ENCODE measurements at places on chromosomes 7 and 10.
A peak's percentile ranks its signal among the peaks of the same experiment; 100 is the strongest.

DNA sequence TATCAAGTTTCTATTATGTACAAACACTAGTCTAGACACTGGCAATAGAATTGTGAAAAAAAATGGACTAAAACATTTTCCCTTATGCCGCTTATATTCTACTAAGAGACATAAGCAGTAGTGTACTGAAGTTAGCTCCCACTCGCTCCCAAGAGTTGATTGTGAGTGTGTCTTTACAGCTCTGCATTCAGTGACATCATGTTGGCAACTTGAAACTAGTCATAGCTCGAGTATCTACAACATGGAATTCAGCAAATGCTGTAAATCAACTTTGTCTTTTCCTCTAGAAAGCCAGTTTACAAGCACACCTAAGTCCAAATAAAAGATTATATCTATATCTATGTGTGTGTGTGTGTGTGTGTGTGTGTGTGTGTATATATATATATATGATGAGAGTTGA, 58.8 kb upstream of the MAGI2 start:
- DNase-seq: no peak
- H3K4me1 ChIP-seq: no peaks in the 10 kb centered on the region
- no peaks in the 10 kb centered on the region for H3K36me3 ChIP-seq
- H3K27me3 ChIP-seq: no peaks in the 10 kb centered on the region
- no peak overlapping the region for H3K27ac ChIP-seq
- H3K4me3 ChIP-seq: no peak overlapping the region

DNA sequence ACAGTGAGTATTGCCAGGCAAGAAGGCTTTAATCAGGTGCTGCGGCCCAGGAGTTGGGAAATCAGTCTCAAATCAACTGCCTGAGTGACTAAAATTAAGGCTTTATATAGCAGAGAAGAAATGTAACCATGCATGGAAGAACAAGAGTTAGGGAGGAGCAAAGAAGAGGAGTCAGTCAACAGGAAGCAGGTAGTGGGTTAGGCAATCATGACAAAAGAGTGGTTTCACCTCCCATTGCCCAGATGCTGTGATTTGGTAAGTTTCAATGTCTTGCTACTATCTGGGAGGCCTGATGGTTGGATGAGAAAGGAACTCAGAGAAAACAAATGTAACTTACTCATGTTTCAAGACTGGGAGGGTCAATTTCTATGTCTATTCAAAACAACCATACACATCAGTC, 998.3 kb downstream of the GATA3 start:
- no peak for DNase-seq
- H3K4me3 ChIP-seq: no peak overlapping the region
- H3K27ac ChIP-seq: no peak overlapping the region
- no peaks in the 10 kb centered on the region for H3K36me3 ChIP-seq

GRCh38 chr7:77282897-77283296, 83.3 kb upstream of the FGL2 start:
- DNase-seq: no peak
- no peak overlapping the region for H3K27ac ChIP-seq
- no peaks in the 10 kb centered on the region for H3K27me3 ChIP-seq

GRCh38 chr7:1768832-1769231, 98.8 kb downstream of the ELFN1 start:
- H3K4me3 ChIP-seq: no peak overlapping the region
- peaks cover 80% of the 10 kb centered on the region for H3K27me3 ChIP-seq
- no peak overlapping the region for H3K27ac ChIP-seq

DNA sequence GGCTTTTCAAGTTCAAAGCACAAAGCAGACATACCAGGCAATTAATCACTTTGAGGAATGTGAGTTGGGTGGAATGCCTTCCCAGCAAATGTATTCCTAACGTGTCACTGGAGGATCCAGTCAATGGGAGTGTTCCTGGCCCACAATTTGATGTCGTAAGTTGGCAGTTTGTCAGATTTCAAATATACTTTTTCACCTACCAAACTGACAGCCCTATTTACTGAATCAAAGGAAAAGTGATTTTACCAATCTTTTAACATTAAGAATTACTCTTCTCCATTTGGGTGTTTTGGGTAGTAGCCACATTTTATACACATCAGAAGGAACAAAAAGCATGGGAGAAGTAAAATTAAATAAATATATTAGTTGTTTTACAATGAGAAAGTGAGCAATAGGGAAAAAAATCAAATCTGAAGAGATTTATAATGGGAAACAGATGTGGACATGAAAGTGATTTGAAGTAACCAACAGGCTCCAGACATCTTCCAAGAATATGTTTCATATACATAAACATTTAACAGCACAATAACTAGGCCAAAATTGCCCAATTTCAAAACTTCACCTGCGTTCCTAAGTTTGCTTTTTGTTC, 222.9 kb downstream of the MTERF1 start:
- no peaks in the 10 kb centered on the region for H3K4me1 ChIP-seq
- H3K36me3 ChIP-seq: no peaks in the 10 kb centered on the region
- no peak overlapping the region for H3K4me3 ChIP-seq
- peak; percentile 37 for DNase-seq
- no peak overlapping the region for H3K27ac ChIP-seq

DNA sequence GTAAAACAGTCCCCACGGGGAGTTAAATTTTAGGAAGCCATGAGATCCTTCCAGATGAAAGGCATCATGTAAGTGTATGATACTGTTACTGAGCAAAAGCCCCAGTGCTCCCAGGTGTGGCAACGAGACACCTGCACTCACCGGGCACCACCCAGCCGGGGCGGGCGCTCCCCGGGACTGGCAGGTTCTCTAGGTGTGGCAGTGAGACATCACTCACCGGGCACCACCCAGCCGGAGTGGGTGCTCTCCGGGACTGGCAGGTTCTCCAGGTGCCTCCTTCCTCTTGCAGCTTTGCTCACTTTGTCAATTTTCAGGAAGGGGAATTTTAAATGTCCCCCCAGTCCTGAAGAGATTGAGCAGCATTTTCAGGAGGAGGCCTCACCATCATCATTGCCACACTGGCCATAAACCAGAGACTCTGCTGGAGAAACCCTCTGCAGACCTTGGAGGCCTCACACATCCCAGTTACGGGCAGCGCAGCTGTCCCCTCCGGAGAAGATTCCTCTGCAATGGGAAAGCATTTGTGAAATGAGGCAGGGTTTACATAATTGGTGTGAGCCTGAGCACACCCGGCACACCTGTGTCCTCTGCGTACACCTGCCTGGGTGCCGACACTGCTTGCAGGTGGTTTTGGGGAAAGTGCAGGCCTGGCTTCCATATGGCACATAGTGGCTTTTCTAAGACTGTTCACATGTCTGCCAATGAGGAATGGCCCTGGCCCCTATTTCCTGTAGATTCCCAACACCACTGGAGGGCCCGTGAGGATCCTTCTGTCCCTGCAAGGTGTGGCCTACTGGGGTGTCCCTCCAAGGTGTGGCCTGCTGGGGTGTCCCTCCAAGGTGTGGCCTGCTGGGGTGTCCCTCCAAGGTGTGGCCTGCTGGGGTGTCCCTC, 191.4 kb downstream of the EBF3 start:
- H3K4me1 ChIP-seq: no peaks in the 10 kb centered on the region
- H3K27ac ChIP-seq: no peak overlapping the region
- no peak for DNase-seq
- no peaks in the 10 kb centered on the region for H3K27me3 ChIP-seq
- no peaks in the 10 kb centered on the region for H3K36me3 ChIP-seq
- H3K4me3 ChIP-seq: no peak overlapping the region

- no peak for DNase-seq
- no peaks in the 10 kb centered on the region for H3K27me3 ChIP-seq
- H3K36me3 ChIP-seq: no peaks in the 10 kb centered on the region
- H3K4me3 ChIP-seq: no peak overlapping the region
These were observed 118.4 kb downstream of the MBL2 start for GRCh38 chr10:52654201-52654600.

DNA sequence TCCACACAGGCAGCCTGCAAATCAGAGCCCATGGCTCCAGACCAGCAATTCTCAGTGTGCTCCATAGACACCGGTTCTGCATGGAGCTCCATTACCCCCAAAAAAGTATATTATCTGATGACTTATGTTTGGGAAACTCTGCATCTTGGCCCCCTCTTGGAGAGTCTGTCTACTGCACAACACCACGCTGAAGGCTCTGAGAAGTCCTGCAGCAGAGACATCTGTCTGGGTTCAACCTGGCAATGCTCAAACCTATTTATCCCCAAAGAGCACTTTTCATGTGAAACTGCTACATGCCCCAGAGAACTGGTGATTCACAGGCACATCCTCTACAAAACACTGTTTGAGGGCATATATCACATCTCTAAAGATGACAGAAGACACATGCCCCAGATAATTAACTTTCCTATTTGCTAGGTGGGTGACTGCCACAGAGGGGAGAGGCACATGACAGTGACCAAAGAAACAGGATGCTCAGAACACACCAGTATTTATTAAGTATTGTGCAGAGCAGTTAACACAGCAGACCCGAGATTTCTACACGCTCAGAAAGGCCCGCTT, 83.8 kb downstream of the DLG5 start:
- H3K27ac ChIP-seq: no peak overlapping the region
- H3K27me3 ChIP-seq: no peaks in the 10 kb centered on the region
- H3K36me3 ChIP-seq: peaks cover 8% of the 10 kb centered on the region

All from PC-9 (cell line).